Stimulated activated CD8-positive, alpha-beta memory T cell treated with anti-CD3 and anti-CD28 coated beads, Interleukin-7, amount 100 ng/mL, for 4 hours (primary cell): ENCODE measurements at places on chromosomes 16 and 17.

DNA sequence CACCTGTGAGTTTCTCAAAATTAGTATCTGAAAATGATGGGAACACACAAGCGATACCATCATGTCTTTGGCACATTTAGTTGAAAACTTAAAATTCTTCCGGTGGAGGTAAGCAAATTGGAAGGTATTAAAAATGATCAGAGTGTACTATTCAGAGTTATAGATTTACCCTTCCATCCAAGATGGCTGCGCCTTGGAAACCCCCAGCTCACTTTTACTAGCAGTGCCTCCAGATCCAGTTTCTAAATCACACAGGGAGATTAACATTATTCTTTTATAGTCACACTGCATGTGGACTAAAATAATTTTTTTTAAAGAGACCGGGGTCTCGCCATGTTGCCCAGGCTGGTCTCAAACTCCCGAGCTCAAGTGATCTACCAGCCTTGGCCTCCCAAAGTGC lies 15.0 kb downstream of the PITPNC1 start:
- no peak for DNase-seq

DNA sequence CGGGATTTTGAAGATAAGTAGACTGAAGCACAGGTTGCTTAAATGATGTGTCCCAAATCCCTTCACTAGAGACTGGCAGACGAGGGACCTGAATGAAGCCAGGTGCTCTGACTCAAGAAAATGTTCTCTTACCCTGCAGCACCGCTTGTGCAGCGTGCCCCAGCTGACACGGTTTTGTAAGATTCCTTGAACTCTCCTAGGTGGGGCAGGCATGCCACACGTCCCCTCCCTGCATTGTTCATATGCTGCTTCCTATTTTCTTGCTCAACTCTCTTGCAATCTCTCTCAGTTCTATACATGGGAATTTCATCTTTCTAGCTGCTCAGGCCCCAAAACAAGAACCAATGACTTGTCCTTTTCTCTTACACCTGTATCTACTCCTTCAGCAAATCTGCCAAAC lies 22.1 kb upstream of the HNF1B start:
- DNase-seq, result no peak

DNA sequence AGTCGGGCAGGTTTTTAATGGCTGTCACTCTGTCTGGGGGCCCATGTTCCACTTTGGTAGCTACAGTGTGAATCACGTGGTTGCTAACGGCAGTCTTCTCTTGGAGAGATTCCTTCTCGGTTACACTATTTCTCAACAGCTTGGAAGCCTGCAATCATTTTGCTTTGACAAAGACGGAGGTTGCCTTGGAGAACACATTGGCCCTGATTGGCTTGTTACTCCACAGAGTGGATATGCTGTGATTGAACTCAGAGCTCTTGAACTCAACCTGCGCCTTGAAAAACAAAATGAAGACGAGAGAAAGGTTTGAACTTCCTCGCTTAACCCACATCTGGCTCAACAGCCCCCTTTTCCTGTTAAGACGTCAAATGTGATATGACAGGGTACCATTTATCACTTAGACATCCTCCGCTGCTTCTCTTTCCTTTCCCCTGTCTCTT lies 218.9 kb downstream of the MAF start:
- no peak for DNase-seq

- peak; percentile 68 for DNase-seq
Observed at GRCh38 chr16:81737885-81738536, 41.1 kb upstream of the PLCG2 start.

GRCh38 chr17:35006345-35006744 lies 26.0 kb downstream of the LIG3 start:
- no peak for DNase-seq

DNA sequence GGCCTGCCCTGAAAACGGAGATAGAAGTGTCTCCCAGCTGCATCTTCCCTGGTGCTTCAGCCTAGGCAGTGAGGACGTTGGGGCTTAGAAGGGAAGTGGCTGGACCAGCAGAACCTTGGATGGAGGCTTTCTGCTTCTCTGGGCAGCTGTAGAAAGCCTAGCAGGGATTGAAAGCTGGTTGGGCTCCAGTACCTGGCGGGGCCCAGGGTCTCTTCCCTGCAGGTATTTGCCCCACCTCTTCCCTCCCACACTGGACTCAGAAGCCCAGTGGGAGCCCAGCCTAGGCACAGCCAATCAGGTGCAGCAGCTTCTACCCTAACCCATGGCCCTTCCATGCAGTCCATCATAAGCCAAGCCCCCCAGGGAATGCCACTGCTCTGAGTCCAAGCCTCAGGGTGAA lies 190.3 kb upstream of the IRX6 start:
- no peak for DNase-seq
